ENCODE measurements at places on chromosomes 2 and 18.

DNA sequence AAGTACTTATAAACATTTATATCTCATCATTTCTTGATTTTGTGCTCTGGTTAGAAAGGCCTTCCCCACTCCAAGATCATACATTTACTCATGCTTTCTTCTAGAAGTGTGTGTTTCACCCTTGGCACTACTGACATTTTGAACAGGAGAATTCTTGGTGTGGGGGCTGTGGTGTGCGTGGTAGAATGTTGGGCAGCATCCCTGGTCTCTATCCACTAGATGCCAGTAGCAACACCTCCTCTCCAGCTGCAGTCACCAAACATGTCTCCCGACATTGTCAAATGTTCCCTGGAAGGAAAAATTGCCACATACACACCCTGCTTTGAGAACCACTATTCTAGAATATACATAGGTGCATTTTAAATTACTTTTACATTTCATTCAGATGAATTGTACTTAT lies 8.7 kb upstream of the TGIF1 start:
- DNase-seq = no peak

- DNase-seq = no peak
Measured at GRCh38 chr2:11224887-11225286, 69.6 kb downstream of the SLC66A3 start.

- no peak for DNase-seq
Measured at GRCh38 chr2:197985029-197985638, 180.7 kb downstream of the PLCL1 start.

GRCh38 chr2:147646818-147647468 lies 197.9 kb upstream of the ACVR2A start:
- DNase-seq = no peak

DNA sequence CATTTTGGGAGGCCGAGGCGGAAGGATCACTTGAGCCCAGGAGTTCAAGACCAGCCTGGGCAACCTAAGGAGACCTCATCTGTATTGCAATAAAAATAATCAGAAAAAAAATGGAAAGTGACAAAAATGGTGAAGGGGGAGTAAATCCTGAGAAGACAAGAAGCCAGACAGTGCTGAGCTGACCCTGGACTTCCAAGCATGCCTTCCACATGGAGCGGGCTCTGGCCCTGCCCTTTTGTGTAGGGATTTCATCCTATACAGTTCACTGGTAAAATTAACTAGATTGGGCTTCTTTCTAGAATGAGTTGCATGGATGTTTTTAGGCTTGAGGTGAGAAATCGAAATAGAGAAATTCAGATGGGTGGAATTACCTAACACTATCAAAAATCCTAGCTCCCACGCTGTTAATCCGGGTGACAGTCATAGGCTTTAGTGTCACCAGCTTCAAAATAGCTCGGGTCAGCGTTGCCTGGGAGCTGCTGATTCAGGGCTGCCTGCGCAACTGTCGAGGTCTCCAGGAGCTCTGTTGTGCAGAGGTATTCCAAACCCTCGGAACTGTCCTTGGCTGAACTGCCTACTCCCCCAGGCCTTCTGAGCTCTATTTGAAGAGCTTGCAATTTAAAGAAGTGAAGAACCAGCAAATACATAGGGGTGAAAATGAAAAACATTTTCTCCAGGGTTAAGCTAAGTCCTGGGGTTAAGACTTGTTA lies 21.5 kb upstream of the ZNF532 start:
- DNase-seq = no peak

DNA sequence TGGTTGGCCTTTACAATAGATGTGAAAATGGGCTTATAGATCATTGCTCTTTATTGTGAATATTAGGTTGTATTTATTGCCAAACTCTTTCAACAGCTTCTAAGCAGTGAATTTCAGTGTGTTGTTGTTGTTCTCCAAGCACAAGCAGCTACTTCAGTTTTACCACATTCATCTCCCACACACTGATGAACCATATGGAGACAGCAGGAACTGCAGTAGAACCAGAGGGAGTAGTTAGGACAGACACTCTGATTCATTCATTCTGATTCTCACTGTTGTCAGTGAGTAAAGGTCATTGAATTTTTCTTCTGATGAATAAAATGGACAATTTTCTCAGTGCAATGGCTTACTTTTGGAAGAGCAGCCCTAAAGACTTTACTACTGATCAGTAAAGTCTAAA lies 40.2 kb downstream of the CCDC74A start:
- DNase-seq = no peak

GRCh38 chr2:236661762-236662110 lies 92.1 kb downstream of the ACKR3 start:
- no peak for DNase-seq

Data from NCI-H774 (cell line).